ENCODE measurements at places on chromosomes 5 and 9. TPM values are rescaled to one million over a fixed set of nuclear protein-coding genes. Genes with fewer than 3 reads are reported as not detected.
A peak's percentile ranks its signal among the peaks of the same experiment; 100 is the strongest.

- DNase-seq, result no peak
- peaks cover 39% of the 10 kb centered on the region for H3K27me3 ChIP-seq
- H3K36me3 ChIP-seq, result no peaks in the 10 kb centered on the region
- H3K4me3 ChIP-seq, result no peak overlapping the region
- H3K4me1 ChIP-seq, result peaks cover 4% of the 10 kb centered on the region
Measured at GRCh38 chr9:130283539-130284248, 18.1 kb downstream of the HMCN2 start.

DNA sequence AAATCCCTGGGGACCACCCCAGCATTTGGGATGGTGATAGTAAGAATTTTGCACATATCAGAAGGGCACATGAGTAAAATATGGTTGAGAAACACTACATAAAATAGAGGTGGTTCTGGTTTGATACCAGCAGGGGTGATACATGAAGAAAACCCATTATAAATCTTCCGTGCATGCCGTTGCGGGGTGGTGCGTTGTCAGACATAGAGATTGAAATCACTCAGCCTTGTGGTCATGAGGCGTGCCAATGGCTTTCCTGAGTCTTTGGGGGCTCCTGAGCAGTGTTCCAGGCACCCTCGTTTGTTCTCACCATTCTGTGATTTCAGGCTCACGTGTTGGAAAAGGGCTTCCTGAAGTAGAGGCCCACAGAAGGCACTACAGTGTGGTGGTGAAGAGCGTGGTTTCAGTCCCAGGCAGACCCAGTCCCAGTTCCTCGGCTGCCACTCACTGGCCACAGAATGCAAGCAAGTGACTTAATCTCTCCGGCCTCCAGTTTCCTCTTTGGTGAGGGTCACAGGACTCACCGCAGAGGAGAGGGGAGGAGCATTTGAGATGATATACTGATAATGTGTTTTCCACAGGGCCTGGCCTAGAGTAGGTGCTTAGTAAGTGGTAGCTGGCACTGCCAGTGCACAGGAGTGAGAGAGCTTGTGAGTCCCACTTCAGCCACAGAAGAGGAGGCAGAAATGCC, 20.5 kb upstream of the GLRX start:
- H3K27ac ChIP-seq, result no peak overlapping the region
- H3K27me3 ChIP-seq, result peaks cover 6% of the 10 kb centered on the region
- no peak for DNase-seq

GRCh38 chr9:7139886-7140285, 382.1 kb downstream of the KDM4C start:
- H3K27me3 ChIP-seq, result no peaks in the 10 kb centered on the region
- peaks cover 4% of the 10 kb centered on the region for H3K36me3 ChIP-seq
- DNase-seq, result no peak
- no peak overlapping the region for H3K27ac ChIP-seq
- no peak overlapping the region for H3K4me3 ChIP-seq

DNA sequence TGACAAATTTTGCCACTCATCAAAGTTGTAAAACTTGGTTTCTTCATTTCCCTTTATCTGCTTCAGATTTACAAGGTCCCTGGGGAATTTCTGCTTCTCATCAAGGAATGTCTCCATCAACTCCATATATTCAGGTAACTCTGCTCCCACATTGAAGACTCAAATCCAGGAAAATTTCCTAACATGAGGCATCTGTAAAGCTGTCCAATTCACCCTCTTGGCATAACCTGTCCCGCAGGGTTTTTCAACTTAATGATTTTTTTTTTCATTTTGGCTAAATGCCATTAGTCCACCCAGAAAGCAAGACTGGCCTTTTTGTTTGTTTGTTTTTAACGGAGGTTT, 50.2 kb upstream of the SLC30A5 start:
- peak overlapping the region; percentile 88 for H3K4me3 ChIP-seq
- H3K27me3 ChIP-seq, result no peaks in the 10 kb centered on the region
- no peaks in the 10 kb centered on the region for H3K36me3 ChIP-seq
- peak overlapping the region; percentile 98 for H3K27ac ChIP-seq

Gene NREP
- 460 TPM for total RNA-seq

DNA sequence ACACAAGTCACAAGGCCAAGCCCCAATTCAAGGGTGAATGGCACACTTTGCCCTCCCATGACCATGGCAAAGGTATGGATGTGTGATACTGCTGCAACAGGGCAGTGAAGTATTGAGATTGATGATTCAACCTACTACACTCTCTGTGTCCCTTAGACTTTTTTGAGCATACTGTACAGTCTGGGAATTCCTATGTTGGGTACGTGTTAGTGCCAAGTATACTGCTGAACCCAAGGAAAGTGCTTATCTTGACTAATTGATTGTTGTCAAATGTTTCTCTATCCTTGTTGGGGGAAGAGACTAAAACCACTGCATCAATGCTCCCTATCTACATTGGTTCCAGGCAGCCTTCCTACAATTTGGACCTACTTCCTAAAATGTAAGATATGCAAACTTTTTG, 93.7 kb downstream of the NDFIP1 start:
- H3K27ac ChIP-seq, result no peak overlapping the region
- no peak for DNase-seq
- peaks cover 25% of the 10 kb centered on the region for H3K27me3 ChIP-seq
- no peaks in the 10 kb centered on the region for H3K4me1 ChIP-seq
- H3K4me3 ChIP-seq, result no peak overlapping the region

Measured in progenitor cell of endocrine pancreas (in vitro differentiated cells).